ENCODE measurements at places on chromosomes 16 and 17.
A peak's percentile ranks its signal among the peaks of the same experiment; 100 is the strongest.

DNA sequence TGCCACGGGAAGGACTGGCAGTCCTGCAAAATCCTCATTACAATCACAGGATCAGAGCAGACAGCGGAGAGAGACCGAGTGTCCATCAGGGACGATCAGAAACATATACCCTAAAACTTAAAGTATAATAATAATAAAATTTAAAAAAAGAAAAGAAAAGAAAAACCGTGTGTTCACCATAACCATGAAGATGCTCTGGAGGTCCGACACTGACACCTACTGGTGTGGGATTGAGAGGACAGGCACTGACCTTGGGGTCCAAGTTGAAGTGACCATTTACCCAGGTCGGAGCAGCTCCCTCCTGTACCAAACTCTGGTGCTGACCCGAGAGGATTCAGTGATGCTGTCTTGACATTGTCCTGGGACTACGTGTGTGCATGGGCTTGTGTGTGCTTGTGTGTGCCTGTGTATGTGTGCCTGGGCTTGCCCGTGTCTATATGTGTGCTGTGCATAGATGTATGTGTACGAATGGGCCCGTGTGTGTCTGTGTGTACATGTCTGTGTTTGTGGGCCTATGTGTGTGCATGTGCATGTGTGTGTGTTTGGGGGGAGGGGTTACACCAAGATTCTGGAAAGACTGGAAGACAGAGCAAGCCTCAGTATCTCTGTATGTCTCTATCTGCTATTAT is 10.0 kb upstream of the CD300LD start:
- peak; percentile 8 for DNase-seq

- DNase-seq = no peak
Measured at GRCh38 chr17:32264140-32264799, 1.4 kb upstream of the RHBDL3 start.

GRCh38 chr17:44233582-44233981 is 14.1 kb upstream of the UBTF start:
- no peak for DNase-seq

DNA sequence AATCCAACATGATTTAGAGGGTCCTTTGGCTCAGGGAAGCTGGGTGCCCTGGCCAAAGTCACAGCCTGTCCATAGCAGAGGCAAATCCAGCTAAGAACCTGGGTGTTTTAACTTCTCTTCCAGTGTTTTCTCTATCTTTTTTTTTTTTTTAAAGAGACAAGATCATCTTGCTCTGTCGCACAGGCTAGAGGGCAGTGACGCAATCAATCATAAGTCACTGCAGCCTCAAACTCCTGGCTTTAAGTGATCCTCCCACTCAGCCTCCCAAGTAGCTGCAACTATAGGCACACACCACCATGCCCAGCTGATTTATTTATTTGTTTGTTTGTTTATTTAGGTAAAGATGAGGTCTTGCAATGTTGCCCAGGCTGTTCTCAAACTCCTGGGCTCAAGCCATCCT is 14.8 kb upstream of the GRIN2A start:
- DNase-seq = no peak

DNA sequence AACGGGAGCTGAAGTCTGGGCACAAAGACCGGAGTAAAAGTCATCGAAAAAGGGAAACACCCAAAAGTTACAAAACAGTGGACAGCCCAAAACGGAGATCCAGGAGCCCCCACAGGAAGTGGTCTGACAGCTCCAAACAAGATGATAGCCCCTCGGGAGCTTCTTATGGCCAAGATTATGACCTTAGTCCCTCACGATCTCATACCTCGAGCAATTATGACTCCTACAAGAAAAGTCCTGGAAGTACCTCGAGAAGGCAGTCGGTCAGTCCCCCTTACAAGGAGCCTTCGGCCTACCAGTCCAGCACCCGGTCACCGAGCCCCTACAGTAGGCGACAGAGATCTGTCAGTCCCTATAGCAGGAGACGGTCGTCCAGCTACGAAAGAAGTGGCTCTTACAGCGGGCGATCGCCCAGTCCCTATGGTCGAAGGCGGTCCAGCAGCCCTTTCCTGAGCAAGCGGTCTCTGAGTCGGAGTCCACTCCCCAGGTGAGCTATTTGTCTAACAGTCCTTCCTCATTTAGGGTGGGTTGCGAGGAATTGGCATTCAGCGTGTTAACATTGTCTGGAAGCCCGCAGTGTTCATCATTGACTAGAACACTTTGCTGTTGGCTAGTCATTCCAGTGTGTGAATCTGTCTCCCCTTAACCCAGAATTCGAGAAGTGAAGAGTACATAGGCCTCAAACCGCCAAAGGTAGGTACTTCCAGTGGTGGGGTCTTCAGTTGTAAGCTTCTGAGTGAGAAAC is 1.5 kb downstream of the CDK12 start:
- DNase-seq = no peak

DNA sequence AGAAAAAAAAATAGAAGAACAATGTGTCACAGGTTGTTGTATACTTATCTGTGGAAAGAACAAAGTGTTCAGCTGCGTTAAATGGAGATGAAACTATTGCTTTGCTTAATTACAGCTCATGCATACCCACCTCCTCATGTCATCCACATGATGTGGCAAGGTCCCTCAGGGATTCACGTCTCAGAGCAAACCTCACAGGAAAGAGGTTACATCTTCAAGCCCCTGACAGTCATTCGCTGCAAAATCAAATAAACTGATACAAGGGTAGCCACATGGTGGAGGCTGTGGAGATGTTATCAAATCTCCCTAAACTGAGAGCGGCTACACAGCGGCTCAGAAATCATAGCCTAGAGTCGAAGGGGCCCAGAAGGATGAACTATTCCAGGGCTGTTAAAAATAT is 21.1 kb downstream of the GINS3 start:
- no peak for DNase-seq

GRCh38 chr17:68085771-68086381 is 50.3 kb downstream of the KPNA2 start:
- no peak for DNase-seq

GRCh38 chr16:52649870-52650269 is 102.9 kb upstream of the TOX3 start:
- no peak for DNase-seq

DNA sequence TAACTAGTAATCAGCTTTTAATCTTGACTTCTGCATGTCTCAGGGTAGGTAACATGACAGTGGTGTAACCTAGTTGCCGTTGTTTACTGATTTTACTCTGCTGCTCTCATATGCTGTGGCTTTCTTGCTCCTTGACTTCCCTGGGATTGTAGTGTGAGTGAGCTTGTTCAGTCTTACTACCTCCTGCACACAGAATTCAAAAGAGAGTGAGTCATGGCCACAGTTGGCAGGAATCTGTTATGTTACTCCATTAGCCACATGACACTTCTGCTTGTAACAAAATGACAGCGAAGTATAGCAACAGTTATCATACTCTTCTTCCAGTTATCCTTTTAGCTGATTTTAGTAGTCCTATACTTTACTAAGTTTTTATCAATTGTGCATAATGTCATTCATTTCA is 18.8 kb downstream of the TNRC6A start:
- peak; percentile 83 for DNase-seq

DNA sequence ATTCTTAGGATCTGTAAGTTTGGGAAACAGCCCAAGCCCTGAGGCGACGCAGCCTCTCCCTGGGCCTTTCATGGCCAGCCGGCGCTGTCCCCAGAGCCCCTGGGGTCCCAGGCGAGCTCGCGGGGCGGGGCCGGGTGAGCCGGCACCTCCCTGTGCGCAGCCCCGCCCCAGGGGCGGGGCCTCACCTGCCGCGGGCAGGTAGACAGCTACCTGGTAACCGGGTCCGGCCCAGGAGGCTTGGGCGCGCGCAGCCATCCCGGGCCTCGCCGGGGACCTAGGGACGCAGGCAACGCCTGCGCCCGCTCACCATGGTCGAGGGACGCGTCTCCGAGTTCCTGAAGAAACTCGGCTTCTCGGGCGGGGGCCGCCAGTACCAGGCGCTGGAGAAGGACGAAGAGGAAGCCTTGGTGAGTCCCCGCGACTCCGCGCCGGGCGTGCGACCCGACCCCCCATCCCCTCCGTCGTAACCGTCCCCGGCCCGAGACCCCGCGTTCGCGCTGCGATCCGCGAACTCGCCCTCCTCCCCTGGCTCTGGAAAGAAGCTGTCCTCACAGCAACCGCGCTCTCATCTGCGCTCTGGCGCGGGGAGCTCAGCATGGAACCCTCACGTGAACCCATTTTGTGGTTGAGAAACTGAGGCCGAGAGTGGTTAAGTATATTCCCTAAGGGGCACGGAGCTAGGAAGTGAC is at the start of gene ATP2C2:
Gene ATP2C2, plus strand, starts transcription at position 231 of the 689 bp plus-strand sequence. Its CDS starts 78 bp downstream, at position 309.
- no peak for DNase-seq

- no peak for DNase-seq
Measured at GRCh38 chr16:5333991-5334390, 236.4 kb upstream of the EEF2KMT start.

DNA sequence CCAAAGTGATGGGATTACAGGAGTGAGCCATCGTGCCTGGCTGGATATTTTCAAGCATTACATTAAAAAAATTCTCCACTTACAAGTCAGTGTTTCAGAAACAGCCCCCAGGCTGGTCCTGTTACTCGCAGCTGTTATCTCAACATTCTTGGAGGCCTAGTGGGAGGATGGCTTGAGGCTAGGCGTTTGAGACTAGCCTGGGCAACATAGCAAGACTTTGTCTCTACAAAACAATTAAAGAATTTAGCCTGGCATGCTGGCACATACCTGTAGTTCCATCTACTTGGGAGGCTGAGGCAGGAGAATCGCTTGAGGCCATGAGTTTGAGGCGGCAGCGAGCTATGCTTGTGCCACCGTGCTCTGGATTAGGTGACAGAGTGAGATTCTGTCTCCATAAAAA is 26.5 kb upstream of the SPNS3 start:
- no peak for DNase-seq

- no peak for DNase-seq
Measured at GRCh38 chr16:86277221-86277620, 233.1 kb upstream of the FOXF1 start.

DNA sequence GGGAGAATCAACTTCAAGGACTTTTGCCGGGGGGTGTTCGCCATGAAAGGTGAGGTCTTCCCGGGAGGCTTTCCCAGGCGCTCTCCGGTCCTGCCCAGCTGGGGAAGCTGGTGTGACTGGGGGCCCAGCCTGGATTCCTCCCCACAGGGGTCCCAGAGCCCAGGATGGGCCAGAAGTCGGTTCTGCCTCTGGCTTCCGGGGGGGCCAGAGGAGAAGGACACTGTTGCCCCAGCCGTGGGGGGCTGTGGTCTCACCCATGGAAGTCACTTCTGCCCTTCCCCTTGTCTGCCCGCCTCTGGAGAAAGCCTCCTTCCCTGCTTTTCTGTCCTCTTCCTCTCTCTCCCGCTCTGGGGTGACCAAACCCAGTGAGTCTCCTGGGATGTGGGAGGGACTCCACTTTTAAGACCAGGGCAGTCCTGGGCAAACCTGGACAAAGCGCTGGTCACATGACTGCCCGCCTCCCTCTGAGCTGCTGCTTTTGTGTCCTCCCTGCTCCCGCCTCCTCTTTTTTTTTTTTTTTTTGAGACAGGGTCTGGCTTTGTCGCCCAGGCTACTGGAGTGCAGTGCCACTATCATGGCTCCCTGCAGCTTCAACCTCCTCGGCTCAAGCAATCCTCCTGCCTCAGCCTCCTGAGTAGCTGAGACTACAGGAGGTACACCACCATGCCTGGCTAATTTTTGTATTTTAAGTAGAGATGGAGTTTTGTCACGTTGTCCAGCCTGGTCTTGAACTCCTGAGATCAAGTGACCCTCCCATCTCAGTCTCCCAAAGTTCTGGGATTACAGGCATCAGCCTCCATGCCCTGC is 40.6 kb downstream of the RAB11FIP4 start:
- no peak for DNase-seq

- DNase-seq = no peak
Measured at GRCh38 chr17:5248821-5249479, 14.3 kb upstream of the SCIMP start.

GRCh38 chr16:88747588-88748301 is 37.3 kb downstream of the PIEZO1 start:
- no peak for DNase-seq

GRCh38 chr17:21679256-21680146 is 12.8 kb upstream of the KCNJ18 start:
- DNase-seq = no peak

GRCh38 chr17:53516636-53517035 is 306.1 kb upstream of the KIF2B start:
- DNase-seq = peak; percentile 9

DNA sequence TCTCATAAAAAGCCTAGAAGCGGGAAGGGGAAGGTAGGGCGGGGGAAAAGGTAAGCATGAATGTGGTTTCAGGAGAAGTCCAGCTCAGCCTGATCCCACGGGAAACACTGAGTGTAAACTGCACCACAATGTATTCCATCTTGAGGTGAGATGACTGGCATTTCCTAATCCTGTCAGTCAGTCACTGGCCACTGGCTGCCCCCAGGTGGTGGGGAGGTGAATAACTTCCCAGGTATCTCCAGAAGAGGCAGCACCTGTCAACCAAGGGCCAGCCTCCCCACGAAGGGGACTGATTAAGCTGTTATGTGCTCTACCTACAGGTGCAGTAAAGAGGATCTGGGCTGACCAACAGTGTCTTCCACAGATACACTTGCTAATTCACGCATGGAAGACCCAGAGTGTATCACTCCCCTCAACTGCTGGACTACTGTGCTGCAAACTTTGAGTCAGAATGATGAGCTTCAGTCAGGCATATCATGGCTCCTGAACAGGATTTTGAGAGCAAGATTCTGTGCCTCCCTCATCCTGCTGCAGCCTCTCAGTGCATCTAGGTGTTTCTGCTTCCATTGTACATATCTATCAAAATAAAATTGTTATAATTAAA is 108.5 kb upstream of the CCL2 start:
- no peak for DNase-seq

- DNase-seq = peak; percentile 86
Measured at GRCh38 chr16:20899071-20899470, 1.1 kb downstream of the DCUN1D3 start.

GRCh38 chr17:56217921-56218320 is 64.6 kb downstream of the ANKFN1 start:
- no peak for DNase-seq

DNA sequence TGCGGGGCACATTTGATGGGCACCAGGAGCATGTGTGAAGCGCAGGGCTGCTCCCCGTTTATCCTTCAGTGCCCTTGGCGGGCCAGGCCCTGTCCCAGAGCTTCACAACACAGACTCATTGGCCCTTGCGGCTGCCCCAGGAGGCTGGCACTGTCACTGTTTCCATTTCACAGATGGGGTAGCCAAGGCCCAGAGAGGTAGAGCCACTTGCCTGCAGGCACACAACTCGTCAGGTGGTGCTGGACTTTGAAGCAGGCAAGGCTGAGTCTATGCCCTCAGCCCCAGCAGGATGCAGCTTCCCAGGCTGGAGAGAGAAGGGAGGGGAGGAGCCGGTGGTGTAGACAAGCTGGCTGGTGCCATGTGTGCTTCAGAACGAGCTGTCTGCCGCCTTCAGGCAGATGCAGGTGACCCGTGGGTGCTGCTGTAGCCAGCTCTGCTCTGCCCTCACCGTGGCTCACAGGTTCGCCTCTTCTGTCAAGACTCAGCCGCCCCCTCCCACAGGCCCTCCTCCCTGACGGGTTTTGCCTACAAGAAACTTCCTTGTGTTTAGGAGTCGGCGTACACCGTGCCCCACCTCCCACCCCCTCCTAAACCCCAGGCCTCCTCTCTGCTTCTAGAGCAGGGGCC is 232.3 kb upstream of the CIBAR2 start:
- DNase-seq = no peak
